Heart right ventricle (tissue), 16 donors: ENCODE measurements at places on chromosomes 4 and X. TPM values are rescaled to one million over a fixed set of nuclear protein-coding genes. Genes with fewer than 3 reads are reported as not detected.

- no peaks in the 10 kb centered on the region for H3K36me3 ChIP-seq
- H3K27me3 ChIP-seq, result no peaks in the 10 kb centered on the region
- H3K27ac ChIP-seq, result no peak overlapping the region
- no peak overlapping the region for H3K4me3 ChIP-seq
- H3K4me1 ChIP-seq, result peaks cover 6% of the 10 kb centered on the region
- no peak for DNase-seq
These were observed 65.2 kb downstream of the FAM13A start for GRCh38 chr4:88991746-88992145.

GRCh38 chr4:155924637-155925036, 21.1 kb downstream of the TDO2 start:
- no peaks in the 10 kb centered on the region for H3K27me3 ChIP-seq
- DNase-seq, result no peak

TBL1X gene
- total RNA-seq, result 10.8 TPM

- no peak for DNase-seq
- no peak overlapping the region for H3K4me3 ChIP-seq
- H3K27ac ChIP-seq, result no peak overlapping the region
- no peaks in the 10 kb centered on the region for H3K36me3 ChIP-seq
- H3K27me3 ChIP-seq, result no peaks in the 10 kb centered on the region
These were observed 21.1 kb downstream of the HS3ST1 start for GRCh38 chr4:11407551-11407950.

DSPP gene
- not detected for total RNA-seq

- peak; percentile 8 for DNase-seq
- H3K4me1 ChIP-seq, result peaks cover 16% of the 10 kb centered on the region
- H3K27ac ChIP-seq, result no peak overlapping the region
- H3K36me3 ChIP-seq, result no peaks in the 10 kb centered on the region
- no peaks in the 10 kb centered on the region for H3K27me3 ChIP-seq
- no peak overlapping the region for H3K4me3 ChIP-seq
These were observed 298.8 kb upstream of the TAPT1 start for GRCh38 chr4:16524911-16525554.

ZNF157 gene
- total RNA-seq, result not detected

MAN2B2 gene
- total RNA-seq, result 17.9 TPM

- H3K4me1 ChIP-seq, result peaks cover 40% of the 10 kb centered on the region
- DNase-seq, result peak; percentile 63
- no peaks in the 10 kb centered on the region for H3K27me3 ChIP-seq
- peak overlapping the region; percentile 47 for H3K4me3 ChIP-seq
- H3K27ac ChIP-seq, result peak overlapping the region; percentile 96
These were observed 84.9 kb downstream of the BCOR start for GRCh38 chrX:40012868-40013265.

DNA sequence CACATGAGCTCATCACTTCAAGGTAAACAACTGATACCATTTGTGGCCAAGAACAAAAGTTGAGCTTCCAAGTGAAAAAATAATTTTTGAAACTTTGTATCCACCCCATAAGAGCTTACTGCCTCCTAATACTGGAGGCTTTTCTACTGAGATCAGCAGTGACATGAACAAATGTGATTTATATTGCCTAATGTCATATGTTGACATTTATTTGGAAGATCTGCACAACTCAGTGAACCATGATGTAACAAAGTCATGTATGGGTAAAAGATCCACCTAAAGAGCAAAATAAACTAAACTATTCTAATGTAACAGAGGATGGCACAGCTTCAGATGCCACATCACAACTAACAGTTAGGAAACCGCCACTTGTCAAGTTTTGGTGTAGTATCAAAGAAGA, 65.8 kb downstream of the AFAP1 start:
- H3K36me3 ChIP-seq, result peaks cover 14% of the 10 kb centered on the region
- DNase-seq, result no peak
- no peak overlapping the region for H3K4me3 ChIP-seq

- no peak for DNase-seq
- no peaks in the 10 kb centered on the region for H3K36me3 ChIP-seq
- peak overlapping the region; percentile 59 for H3K4me3 ChIP-seq
- no peaks in the 10 kb centered on the region for H3K27me3 ChIP-seq
These were observed 944 bp downstream of the KLF8 start for GRCh38 chrX:56233100-56233499.

DNA sequence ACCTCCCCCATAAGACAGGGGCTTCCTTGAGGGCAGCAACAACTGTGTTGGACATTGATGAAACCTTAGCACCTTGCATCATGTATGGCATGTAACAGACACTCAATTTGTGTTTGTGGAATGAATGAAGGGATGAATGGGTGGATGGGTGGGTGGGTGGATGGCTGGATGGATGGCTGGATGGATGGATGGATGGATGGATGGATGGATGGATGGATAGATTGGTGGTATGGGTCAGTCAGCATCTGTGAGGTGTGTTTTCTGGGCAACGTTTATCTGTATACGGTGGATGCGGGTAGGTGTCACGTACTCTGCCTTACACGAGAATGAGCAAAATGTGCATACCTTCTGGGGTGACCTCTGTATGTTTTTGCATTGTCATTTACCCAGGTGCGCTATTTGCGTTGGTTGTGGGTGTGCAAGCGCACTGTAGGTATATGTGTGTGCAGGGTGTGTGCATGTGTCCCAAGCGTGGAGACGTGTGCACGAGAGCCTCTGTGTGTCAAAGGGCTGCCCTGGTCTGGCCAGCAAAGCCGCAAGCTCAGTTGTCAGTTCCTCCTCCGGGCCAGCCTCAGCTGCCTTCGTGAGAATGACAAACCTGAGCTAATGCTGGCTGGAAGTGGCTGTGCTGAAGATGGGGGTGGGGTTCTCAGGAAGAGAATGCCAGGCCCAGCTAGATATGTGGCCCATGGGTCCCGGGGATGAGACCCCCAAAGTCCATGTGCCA, 26.5 kb downstream of the ELF4 start:
- H3K4me3 ChIP-seq, result no peak overlapping the region
- H3K27ac ChIP-seq, result peak overlapping the region; percentile 85

C4orf17 gene
- not detected for total RNA-seq

P2RY4 gene
- 0.16 TPM for total RNA-seq

DNA sequence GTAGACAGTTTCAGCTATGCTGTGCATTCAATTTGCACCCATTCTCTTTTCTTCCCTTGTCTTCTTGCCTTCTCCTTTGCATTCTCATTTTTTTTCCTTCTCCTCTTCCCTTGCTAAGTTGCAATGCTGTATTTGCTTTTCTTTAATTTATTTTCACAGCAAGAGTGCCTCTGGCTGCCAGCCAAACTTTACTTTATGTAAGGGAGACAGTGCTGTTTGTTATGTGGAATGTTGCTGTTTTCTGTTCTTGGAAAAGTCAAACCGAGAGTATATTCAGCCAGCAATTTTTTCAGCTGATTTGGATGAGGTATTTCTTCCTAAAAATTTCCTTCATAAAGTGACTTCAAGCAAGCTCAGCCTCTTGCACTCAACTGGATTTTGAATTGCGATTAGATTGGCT, 1293.4 kb downstream of the ARAP2 start:
- H3K4me3 ChIP-seq, result no peak overlapping the region
- DNase-seq, result no peak

DNA sequence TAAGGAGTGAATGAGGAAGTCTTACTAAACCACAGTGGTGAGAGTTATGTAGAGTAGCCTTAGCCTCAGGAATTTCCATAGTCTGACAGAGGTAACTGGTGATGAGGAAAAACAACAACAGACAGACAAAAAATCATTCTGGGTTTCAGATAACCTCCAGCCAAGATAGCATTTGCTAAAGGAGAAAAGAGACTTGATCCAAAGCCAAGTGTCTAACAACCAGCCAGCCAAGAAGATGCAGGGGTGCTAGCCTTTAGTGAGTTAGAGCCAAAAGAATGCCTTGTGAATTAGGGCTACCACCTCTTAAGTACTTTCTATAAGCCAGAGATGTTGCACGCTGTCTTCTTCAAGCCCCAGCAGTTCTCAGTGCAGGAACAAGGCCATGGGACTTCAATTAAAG, 478.0 kb upstream of the CPEB2 start:
- no peak overlapping the region for H3K27ac ChIP-seq
- H3K4me3 ChIP-seq, result no peak overlapping the region
- no peak for DNase-seq
- H3K36me3 ChIP-seq, result no peaks in the 10 kb centered on the region
- no peaks in the 10 kb centered on the region for H3K4me1 ChIP-seq
- H3K27me3 ChIP-seq, result no peaks in the 10 kb centered on the region

DGAT2L6 gene
- not detected for total RNA-seq

DNA sequence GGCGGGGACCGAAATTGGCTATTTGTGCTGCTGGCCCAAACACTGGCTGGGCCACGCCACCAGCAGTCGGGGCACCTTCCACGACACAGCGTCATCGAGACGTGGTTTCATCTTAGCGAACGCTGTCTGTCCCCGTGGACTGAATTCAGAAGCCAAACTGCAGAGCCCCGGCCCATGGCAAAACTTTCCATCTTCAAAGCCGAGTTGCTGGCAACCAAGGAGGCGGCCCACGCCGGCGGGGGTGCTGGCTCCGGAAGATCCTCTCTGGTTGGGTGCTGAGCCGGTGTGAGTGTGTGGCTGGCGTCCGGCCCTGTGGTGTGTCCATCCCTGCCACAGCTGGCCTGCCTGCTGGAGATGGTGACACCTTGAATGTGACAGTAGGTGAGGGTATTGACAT, 96.6 kb upstream of the ADRA2C start:
- DNase-seq, result no peak
- no peaks in the 10 kb centered on the region for H3K36me3 ChIP-seq
- H3K4me3 ChIP-seq, result no peak overlapping the region
- no peak overlapping the region for H3K27ac ChIP-seq

DNA sequence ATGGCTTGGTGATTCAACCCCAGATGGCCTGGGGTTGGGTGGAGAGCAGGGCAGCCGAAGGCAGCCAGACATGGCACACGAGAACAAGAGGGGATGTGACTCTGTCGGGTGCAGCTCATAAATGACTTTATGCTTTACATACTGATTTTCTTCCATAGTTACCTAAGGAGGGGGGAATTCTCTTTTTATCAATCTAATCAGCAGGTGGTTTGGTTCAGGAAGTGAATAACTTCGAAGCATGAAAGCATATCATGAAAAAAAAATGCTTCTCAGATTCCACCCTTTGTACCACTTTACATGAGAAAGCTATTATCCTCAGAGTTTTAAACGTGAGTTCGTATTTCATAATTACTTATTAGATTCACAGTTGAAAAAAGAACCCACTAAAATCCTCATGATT, 908.9 kb upstream of the LCORL start:
- H3K36me3 ChIP-seq, result no peaks in the 10 kb centered on the region
- H3K4me3 ChIP-seq, result no peak overlapping the region
- H3K27me3 ChIP-seq, result no peaks in the 10 kb centered on the region

DNA sequence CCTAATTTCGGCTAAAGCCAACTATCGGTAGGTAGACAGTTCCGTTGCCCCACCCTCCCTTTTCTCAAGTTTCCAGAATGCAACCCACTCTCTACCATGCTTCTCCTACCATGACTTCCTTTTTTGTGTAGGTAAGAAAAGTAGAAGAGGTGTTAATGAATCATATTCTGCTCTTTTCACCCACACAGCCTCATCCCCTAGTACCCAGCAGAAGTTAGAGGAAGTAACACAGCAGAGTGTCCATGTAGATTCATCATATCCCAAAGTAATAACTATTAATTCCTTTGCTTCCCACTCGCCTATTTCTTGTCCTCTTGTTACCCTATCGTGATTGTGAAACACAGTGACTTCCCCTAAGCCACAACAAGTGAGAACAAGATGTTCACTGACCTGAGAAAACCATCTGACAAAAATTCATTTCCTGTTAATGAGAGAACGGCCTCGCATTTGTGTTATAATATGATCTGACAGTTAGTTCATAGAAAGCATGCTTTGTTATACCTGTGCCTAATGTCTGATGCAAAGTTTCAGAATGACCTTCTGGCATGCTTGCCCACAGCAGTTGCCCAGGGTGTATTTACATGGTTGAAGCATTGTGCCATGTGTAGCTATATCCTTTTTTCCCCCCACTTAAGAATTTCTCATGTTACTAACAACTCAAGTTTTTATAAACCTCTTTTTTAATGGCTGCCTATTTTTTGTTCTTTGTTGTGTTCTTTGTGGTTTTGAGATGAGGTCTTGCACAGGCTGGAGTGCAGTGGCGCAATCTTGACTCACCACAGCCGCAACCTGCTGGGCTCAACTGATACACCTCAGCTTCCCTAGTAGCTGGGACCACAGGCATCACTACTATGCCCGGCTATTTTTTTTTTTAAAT, 185.6 kb downstream of the RAP1GDS1 start:
- no peaks in the 10 kb centered on the region for H3K27me3 ChIP-seq
- no peak overlapping the region for H3K4me3 ChIP-seq
- peaks cover 5% of the 10 kb centered on the region for H3K36me3 ChIP-seq
- H3K27ac ChIP-seq, result no peak overlapping the region

GRCh38 chrX:44733931-44734330, 109.9 kb upstream of the DUSP21 start:
- H3K27ac ChIP-seq, result no peak overlapping the region
- H3K4me3 ChIP-seq, result no peak overlapping the region
- H3K36me3 ChIP-seq, result no peaks in the 10 kb centered on the region
- DNase-seq, result no peak
- H3K27me3 ChIP-seq, result no peaks in the 10 kb centered on the region

RTL5 gene
- total RNA-seq, result 3.6 TPM

SATL1 gene
- not detected for total RNA-seq
